Stomach (tissue), 19 donors: ENCODE measurements at places on chromosomes 1 and 21. TPM values are rescaled to one million over a fixed set of nuclear protein-coding genes. Genes with fewer than 3 reads are reported as not detected.
A peak's percentile ranks its signal among the peaks of the same experiment; 100 is the strongest.

DNA sequence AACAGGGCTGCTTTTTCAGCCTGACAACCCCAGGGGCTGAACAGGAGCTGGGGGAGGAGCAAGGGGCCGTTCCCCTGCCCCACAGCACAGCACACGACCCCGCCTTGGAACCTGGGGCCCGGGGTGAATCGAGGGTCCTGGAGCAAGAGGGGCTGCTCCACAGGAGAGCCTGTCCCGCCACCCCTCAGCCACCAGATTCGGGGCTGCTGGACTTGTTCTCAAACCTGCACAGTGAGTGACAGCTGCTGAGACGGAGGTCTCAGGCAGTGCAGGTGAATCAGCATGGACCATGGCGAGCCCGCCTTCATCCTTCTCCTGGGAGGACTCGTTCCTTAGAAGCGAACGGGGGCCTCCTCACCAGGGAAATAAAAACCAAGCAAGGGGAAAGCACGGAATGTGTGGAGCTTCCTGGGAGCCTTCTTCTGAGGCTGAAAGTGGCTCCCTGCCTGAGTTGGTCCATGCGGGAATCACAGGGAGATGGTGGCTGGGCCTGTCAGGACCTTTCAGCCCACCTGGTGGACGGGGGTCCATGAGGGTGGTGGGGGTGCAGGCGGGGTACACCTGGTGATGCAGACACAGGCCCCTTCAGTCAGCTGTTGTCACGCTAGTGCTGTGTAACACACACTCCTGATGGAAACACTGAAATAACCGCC is 125.4 kb downstream of the SIK1 start:
- no peak overlapping the region for H3K27ac ChIP-seq
- no peak overlapping the region for H3K4me3 ChIP-seq
- H3K4me1 ChIP-seq: no peaks in the 10 kb centered on the region
- H3K27me3 ChIP-seq: peaks cover 9% of the 10 kb centered on the region

DNA sequence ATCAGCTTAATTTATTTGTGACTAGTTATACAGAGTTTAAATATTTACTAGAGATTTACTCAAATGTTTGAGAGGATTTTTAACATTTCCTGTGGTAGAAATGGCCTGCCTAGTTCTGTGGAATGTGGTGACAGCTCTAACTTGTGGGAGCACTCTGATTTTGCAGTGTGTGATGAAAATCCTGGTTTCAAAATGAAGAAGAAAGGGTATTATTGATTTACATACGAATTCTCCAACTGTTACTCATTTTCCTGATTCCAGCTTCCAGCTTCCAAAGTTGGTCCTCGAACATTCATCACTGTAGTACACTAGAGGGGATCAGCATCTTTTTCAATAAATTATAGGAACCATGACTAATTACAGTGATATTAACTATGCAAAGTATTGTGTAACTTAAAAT is 462.7 kb upstream of the PKN2 start:
- DNase-seq: no peak
- H3K36me3 ChIP-seq: no peaks in the 10 kb centered on the region
- H3K4me1 ChIP-seq: no peaks in the 10 kb centered on the region
- H3K4me3 ChIP-seq: no peak overlapping the region
- no peak overlapping the region for H3K27ac ChIP-seq

- H3K4me1 ChIP-seq: peaks cover 4% of the 10 kb centered on the region
- no peak for DNase-seq
- H3K4me3 ChIP-seq: no peak overlapping the region
- H3K27me3 ChIP-seq: no peaks in the 10 kb centered on the region
- H3K36me3 ChIP-seq: no peaks in the 10 kb centered on the region
Measured at GRCh38 chr21:31288191-31288590, 55.9 kb downstream of the TIAM1 start.

- no peaks in the 10 kb centered on the region for H3K27me3 ChIP-seq
- H3K4me1 ChIP-seq: no peaks in the 10 kb centered on the region
- no peak for DNase-seq
- no peak overlapping the region for H3K4me3 ChIP-seq
Measured at GRCh38 chr1:245938046-245938435, 569.0 kb downstream of the SMYD3 start.

DNA sequence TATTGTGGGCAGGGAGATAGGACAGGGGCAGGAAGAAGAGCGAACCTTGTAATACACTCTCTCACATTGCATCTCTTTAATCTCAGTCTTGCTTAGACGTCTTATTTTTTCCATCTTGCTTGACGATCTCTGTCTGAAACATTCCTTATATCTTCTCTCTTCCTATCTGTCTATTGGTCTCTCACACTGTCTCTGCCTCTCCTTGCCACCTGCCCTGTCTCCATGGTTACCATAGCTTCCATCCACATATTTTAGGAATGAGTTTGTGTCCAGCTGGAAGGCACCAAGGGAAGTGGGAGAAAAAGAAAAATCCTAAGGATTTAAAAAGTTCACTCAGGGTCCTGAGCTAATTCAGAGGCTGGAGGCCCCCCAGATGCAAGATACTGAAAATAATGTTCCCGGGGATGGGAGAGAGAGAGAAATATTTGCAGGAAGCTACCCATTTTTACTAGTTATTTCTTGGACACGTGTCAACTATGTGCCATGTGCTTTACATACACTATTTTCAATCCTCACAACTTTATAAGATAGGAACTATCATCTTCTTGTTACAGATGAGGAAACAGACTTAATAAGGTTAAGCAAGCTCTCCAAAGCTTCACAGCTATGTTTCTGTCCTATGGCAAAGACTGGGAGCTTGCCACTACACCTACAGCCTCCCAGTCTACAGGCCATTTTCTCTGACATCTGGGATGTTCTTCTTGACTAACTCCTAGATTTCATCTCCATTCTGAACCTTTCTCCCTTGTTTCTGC is 933 bp downstream of the ANKRD34A start:
- H3K4me3 ChIP-seq: peak overlapping the region; percentile 65
- H3K36me3 ChIP-seq: no peaks in the 10 kb centered on the region
- peak overlapping the region; percentile 87 for H3K27ac ChIP-seq
- peak; percentile 23 for DNase-seq

DNA sequence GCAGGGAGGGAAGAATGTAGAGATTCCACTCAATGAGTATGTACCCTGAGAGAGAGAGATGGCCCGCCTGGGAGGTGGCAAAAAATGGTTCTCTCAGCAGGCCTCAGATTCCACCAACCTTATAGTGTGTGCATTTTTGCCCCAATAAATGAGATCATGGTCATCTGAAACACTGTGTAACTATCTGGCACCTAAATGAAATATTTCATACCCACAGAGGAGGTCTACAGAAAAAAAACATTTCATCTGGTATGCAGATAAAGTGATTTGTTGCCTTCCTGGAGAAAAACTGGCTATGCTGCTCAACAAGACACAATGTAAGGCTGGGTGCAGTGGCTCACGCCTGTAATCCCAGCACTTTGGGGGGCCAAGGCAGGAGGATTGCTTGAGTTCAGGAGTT is 4.9 kb downstream of the TMCO2 start:
- H3K27me3 ChIP-seq: no peaks in the 10 kb centered on the region
- no peak overlapping the region for H3K4me3 ChIP-seq
- DNase-seq: no peak

DNA sequence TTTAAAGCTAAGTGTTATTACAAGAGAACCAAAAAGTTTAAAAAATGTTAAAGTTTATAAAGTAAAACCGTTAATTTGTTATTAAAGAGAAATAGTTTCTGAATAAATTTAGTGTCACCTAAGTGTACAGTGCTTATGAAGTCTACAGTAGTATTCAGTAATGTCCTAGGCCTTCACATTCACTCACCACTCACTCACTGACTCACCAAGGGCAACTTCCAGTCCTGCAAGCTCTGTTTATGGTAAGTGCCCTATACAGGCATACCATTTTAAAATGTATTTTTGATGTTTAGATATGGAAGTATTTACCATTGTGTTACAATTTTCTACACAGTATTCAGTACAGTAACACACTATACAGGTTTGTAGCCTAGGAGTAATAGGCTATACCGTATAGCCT is 60.1 kb upstream of the GCLM start:
- no peak overlapping the region for H3K4me3 ChIP-seq
- H3K27me3 ChIP-seq: no peaks in the 10 kb centered on the region
- no peaks in the 10 kb centered on the region for H3K4me1 ChIP-seq
- H3K36me3 ChIP-seq: no peaks in the 10 kb centered on the region

- no peaks in the 10 kb centered on the region for H3K27me3 ChIP-seq
- no peaks in the 10 kb centered on the region for H3K36me3 ChIP-seq
- H3K4me3 ChIP-seq: no peak overlapping the region
- H3K4me1 ChIP-seq: peaks cover 8% of the 10 kb centered on the region
- no peak for DNase-seq
Measured at GRCh38 chr1:115301438-115302020, 36.5 kb downstream of the NGF start.

DNA sequence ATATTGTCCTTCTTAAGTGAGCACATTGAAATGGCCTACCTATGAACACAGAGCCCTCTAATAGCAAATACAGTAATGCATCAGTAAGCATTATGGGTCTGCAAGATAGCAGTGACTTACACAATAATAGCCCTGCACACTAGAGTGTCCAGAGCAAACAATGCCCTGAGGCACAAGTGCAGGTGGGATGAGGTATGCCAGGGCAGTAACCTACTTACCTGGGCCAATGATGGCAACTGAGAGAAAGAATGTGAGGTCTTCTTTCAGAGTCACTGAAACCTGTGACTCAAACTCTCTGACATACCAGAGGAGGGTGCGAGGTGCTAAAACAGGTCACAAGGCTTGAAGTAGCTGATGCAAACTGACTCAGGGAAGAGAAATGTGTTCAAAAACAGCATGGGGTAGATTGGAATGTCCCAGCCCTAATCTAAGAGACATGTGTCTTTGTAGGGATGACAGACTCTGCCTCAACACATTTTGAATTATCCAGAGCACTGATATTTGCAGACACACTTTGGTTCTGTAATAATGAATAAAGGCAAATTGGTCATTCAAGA is 168.5 kb upstream of the RUNX1 start:
- no peaks in the 10 kb centered on the region for H3K27me3 ChIP-seq
- DNase-seq: no peak
- H3K4me1 ChIP-seq: no peaks in the 10 kb centered on the region
- H3K4me3 ChIP-seq: no peak overlapping the region

DNA sequence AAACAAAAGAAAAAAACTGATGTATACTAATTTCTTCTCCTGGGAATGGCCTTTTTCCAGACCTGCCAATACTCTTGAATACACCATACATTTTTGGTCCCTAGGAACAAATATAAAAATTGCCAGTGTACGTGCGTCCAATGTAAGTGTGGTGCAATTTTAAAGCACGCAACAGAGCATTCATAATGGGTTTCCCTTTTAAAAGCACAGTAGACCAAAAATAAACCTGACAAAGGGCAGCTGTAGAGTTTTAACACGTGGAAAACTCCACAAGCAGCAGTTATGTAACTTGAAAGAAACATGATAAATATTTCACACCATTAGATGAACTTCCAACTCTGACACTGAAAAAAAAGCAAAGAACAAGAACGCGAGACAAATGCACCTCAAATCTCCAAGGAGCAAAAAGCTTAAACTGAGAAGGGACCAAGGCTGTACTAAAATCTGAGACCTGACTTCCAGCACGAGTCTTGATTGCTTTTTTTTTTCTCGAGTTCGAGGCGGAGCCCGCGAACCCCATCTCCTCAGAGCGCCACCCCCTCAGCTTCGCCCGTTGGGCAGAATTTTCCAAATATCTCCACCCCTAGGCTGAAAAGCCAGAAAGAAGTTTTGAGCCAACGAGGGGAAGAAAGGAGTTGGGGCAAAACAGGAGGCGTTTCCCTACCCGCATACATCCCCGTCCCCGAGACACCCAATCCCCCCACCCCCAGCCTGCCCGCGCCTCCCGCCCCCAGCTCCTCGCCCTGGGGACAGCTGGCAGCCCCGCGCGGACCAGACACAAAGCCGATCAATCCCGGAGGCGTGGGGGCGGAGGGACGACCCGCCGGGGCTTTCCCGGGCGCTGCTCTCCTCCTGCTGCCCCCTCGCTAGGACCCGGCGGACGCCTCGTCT is at the start of gene JAM2:
TSS of gene JAM2 (plus strand) at position 599 of the 891 bp plus-strand sequence. CDS start 564 bp downstream, outside the sequence.
- peak within 1 kb of the TSS; percentile 54 for H3K4me3 ChIP-seq
- peak within 1 kb of the TSS; percentile 11 for H3K27ac ChIP-seq
- peaks cover 25% of the 10 kb centered on the region for H3K27me3 ChIP-seq
- peaks cover 34% of the 10 kb centered on the region for H3K4me1 ChIP-seq
- H3K36me3 ChIP-seq: no peaks in the 10 kb centered on the region
- no peak for DNase-seq

DNA sequence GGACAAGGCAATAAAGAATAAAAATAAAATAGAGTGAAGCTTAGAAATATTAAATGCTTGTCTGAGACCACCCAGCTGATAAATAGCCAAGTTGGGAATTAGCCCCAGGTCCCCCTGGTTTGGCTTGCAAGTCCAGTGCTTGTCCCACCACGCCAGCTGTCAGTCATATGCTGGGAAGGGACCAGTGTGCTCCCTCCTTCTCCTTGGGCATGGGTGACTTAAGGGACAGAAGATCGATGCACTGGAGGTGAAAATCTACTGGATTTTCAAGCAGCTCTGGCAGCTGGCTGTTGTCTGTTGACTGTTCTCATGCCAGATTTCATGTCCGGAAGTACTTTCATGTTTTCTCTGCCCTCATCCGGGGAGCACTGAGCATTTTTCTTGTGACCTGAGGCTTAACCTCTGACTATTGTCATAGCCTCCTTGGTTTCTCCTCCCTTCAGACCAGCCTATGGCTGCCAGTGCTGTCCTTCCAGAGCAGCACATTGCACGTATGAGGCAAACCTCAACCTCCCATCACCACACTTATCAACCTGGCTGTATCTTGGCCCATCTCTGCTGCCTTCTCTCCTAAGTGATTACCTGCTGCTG is 12.4 kb downstream of the LMOD1 start:
- H3K27me3 ChIP-seq: no peaks in the 10 kb centered on the region
- DNase-seq: no peak
- H3K4me3 ChIP-seq: no peak overlapping the region
- H3K4me1 ChIP-seq: peaks cover 25% of the 10 kb centered on the region

DNA sequence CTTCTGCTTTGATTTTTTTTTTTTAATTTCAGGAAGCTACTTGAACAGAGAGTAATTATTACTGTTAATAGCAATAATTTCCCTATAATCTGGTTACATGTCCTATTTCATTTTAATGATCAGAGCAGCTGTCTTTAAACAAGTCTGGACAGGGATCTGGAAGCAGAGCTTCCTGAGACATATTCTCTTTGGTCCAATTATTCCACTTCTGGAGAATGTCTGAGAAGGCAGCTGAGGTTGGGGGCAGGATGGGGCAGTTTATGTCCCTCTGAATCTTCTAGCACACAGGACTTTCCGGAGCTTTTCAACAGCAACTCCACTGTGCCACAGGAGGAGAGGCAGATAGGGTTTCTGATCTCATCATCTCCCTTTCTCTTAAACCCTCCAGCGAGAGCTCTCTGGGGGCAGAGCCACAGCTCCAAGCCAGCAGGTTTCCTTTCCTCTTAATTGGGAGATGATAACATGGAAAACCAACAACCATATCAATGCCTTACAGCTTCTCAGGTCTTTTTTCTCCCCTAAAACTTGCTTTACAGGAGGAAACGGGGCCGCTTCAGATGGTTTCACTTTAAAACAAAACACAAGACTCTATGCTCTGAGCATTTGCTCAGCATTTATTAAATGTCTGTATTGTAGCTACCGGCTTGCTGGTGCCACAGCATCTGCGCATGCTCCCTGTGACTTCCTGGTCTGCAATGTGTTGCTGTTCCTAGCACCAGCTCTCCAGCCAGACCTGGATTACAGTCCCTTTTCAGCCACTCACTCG is 425.7 kb upstream of the USP24 start:
- H3K27me3 ChIP-seq: no peaks in the 10 kb centered on the region
- no peaks in the 10 kb centered on the region for H3K36me3 ChIP-seq
- peak overlapping the region; percentile 23 for H3K4me3 ChIP-seq
- DNase-seq: peak; percentile 70

Gene RIPK4
- 8.7 TPM for polyA plus RNA-seq

Gene EDN2
- 2.1 TPM for polyA plus RNA-seq

Gene SPATC1L
- 7.0 TPM for polyA plus RNA-seq

Gene TGFB2
- polyA plus RNA-seq: 3.2 TPM

Gene LRRC38
- polyA plus RNA-seq: 0.30 TPM
